NCI-H1105 (cell line): ENCODE measurements at places on chromosomes 3 and 15.
A peak's percentile ranks its signal among the peaks of the same experiment; 100 is the strongest.

DNA sequence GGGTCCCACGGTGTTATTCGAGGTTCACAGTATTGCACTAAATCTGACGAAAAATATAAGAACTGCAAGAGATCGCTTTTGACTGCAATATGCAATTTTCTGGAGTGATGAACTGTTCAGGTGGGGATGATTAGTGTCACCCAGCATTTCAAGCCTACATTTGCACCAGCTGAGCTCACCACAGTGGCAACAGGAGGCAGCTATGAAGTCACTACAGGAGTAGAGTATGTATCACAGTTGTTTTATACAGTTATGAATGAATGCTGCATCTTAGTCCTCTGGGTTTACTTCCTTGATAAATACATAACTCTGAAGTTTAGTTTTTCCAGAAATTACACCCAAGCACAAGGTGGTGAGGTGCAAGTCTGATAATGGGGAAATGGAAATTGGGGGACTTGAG, 69.6 kb downstream of the CHSY1 start:
- DNase-seq, result no peak

GRCh38 chr3:19074257-19074900, 73.9 kb upstream of the KCNH8 start:
- DNase-seq, result no peak

DNA sequence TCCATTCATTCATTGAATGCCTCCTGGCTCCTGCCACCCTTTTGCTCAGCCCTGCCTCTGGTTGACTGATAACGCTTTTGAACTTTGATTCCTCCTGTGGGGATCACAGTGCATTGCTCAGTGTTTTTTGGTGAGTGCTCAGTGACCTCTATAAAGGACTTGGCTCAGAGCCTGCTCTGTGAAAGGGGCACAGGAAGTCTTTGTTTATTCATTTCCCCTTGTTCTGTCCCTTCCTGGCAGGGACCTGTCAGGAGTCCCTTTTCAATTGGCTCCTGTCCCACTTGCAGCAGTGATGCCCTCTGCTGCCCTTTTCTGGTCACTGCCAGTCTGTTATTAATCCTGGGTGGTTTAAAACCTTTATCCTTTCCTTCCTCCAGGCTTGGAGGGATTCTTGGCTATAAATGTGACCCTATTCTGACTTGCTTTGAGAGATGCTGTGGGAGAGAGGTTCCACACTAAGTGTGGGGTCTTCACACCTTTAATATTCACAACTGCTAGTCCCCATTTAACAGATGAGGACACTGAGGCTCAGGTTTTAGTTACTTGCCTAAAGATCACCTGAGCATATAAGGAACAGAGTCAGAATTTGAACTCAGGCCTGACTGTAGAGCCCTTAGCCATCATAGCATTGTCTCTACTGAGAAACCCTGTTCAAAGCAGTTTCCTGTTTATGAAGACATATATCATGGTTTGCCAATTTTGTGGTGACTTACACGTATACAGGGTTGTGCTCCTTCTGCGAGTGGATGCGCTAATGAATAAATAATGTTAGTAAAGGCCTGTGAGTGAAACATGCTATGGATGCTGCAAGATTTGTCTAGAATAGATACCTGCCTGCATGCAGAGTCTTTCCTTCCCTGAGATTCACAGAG, 23.2 kb upstream of the TATDN2 start:
- peak; percentile 55 for DNase-seq

GRCh38 chr3:46114323-46114988, 87.2 kb upstream of the XCR1 start:
- no peak for DNase-seq

GRCh38 chr15:44695294-44695693, 15.8 kb downstream of the PATL2 start:
- no peak for DNase-seq

DNA sequence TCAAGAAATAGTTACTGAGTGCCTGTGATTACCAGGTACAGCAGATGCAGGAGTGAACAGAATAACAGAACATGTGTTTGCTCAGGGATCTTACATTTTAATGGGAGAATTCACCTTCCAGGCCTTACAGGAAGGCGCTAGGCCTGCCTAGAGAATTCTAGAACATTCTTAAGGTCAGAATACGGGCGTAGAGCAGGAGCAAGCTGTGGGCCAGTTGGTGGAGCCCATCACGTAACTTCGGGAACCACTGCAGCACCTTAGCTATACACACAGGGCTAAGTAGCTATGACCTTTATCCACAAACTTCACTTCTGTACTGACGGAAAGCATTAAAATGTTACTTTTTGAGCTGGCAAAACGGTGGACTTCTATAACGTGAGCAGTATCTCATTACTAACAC, 743 bp upstream of the DAZL start:
- DNase-seq, result no peak

DNA sequence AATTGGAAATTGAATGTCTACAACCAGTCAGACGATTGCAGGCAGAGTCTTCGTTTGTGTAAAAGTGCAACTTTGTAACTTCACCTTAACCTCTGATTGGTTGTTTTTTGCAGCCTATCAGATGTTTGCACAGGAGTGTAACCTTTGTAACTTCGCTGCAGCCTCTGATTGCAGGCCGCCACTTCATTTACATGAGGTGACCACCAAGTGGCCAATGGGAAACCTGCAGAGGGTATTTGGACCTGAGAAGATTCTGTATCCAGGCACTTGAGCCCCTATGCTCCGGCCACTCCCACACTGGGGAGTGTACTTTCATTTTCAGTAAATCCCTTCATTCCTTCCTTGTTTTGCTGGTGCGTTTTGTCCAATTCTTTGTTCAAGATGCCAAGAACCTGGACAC, 68.1 kb upstream of the PFN2 start:
- no peak for DNase-seq

- DNase-seq, result peak; percentile 17
Measured at GRCh38 chr15:36926427-36926825, 173.9 kb downstream of the MEIS2 start.

- DNase-seq, result no peak
Measured at GRCh38 chr3:182902236-182902635, 78.1 kb downstream of the DCUN1D1 start.

DNA sequence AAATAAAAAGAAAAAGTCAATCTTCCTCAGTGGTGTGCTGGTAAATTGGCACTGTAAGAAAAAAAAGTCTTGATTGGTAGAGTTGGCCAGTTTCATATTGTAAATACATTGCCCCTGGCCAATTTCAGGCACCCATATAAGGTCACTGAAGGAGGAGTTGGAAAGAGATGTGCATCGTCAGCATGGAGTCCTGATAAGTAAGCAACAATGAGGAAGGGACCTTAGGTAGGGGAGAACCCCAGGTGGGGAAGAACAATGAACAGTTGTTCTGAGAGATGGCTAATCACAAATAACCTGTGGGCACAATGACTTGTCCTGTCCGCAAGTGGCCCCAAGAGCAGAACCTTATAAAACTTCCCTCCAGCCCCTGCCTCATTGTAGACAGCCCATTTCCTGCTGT, 8.6 kb upstream of the CYP8B1 start:
- DNase-seq, result no peak

GRCh38 chr15:75867449-75867848, 24.2 kb downstream of the UBE2Q2 start:
- DNase-seq, result no peak
